NCI-H1048 (cell line): ENCODE measurements at places on chromosomes 11 and 22.

DNA sequence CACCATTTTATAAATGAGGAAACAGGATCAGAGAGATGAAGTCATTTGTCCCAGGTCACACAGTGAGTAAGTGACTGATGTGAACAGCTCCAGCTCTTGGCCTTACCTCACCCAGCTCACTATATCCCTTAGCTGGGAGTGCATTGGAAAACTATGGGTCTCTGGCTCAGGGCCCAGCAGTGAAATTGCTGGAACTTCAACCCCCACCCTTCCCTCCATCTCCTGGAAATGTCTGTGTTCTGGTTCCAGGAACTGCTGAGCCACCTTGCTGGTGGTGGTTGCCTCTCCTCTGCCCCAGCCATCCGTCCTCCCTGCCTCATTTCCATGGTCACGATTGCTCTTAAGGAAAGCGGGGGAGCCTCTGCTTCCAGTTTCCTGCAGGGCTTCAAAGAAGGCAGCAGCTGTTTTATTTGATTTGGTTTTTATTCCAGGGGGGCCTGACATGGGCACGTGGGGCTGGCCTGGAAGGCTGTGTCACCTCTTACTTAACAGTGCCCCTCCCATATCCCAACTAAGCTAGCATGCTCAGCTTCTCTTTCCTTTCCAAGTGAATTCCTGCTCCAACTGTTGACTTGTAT is 46.2 kb upstream of the CSTF3 start:
- no peak for DNase-seq

DNA sequence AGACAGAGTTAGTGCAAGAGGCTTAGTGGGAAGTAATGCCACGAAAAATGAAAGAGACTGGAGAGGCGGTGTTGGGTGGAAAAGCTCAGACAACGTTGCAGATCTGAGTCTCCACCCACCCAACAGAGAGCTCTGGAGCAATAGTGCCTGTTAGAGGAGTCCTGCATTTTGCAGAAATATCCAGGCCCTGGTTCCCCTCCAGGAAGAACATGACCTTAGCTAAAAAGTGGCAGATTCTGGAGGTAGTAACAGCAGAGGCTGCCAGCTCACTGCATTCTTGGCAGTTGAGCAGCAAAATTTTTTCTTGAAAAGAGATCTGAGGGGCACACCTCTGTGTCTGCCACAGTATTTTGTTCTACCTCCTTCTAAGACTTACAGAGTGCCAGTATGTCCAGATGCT is 27.7 kb upstream of the BIRC3 start:
- DNase-seq, result no peak

- DNase-seq, result no peak
Observed at GRCh38 chr11:10930224-10930971, 72.5 kb upstream of the ZBED5 start.

GRCh38 chr11:60018058-60018457 is 1.1 kb downstream of the OOSP4B start:
- DNase-seq, result no peak

DNA sequence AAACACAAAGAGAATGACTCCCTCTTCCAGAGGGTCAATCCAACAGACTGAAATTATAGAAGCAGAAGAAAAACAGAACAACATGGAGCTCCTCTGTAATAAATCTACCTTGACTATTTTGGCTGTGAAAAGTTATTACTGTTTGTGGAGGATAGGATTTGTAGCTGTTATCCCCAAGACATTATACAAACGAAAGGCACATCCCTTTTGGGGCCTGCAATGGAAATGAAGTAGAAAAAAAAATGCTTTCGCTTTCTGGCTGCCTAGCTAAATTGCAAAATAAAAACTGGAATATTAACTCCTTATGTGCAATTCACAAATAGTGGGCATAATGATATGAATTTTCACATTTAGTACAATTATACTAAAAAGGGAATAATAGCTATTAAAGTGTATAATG is 123.8 kb upstream of the CCDC179 start:
- DNase-seq, result no peak

GRCh38 chr22:47406180-47406834 is 643.9 kb downstream of the TBC1D22A start:
- no peak for DNase-seq

GRCh38 chr22:30279046-30279788 is 10.1 kb downstream of the CASTOR1 start:
- no peak for DNase-seq

- DNase-seq, result no peak
Observed at GRCh38 chr22:23250056-23250784, 69.9 kb downstream of the BCR start.

DNA sequence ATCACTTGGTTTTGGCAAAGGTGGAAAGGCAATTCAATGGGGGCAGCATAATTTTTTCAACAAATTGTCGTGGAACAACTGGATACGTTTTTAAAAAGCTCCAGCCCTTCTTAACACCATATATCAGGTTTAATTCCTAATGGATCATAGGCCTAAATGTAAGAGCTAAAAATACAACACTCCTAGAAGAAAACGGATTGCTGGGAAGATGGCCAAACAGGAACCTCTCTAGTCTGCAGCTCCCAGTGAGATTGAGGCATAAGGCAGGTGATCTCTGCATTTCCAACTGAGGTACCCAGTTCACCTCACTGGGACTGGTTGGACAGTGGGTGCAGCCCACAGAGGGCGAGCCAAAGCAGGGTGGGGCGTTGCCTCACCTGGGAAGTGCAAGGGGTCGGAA is 32.4 kb upstream of the SCGB1D1 start:
- DNase-seq, result no peak

DNA sequence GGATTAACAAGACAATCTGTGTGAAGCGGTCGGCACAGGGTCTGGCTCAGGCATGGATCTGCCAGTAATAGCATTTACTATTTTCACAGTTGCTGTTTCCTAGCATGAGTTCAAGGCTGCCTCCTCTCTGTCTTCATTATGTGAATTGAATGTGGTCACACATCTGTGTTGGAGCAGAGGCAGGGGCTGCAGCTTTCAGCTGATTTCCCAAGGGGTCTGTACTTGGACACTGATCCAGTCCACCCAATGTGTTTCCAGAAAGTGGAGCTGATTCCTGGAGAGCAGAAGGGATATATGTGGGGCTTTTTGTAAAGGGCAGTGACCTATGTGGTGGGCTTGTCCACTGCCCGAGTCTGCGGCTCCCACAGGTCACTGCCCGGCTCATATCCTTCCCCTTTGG is 3.5 kb upstream of the CELSR1 start:
- DNase-seq, result no peak

GRCh38 chr22:26669060-26669481 is 11.7 kb downstream of the MIAT start:
- no peak for DNase-seq

- DNase-seq, result no peak
Observed at GRCh38 chr11:118046051-118046963, 30.6 kb upstream of the TMPRSS4 start.

DNA sequence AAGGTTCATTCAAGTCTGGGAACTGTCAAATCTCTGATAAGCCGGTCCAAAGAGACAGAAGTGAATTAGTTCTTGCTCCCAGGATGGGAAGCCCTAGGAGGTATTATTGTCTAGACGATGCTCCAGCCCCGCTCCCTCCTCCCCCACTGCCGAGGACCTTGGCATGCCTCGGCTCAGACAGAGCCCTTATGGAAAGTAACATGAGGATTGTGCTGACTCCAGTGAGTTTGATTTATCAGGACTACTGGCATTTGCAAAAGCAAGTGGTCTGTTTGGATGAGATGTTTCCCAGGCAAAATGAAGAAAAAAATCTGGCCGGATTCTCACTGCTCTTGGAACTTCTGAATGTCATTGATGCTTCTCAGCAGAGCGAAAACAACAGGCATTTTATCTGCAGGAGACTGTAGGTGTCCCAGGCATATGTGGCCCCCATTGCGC is 341.0 kb downstream of the ETS1 start:
- DNase-seq, result no peak

GRCh38 chr11:34826384-34826726 is 89.8 kb downstream of the APIP start:
- no peak for DNase-seq

GRCh38 chr11:68843052-68843561 is 1.4 kb upstream of the CPT1A start:
- DNase-seq, result no peak

DNA sequence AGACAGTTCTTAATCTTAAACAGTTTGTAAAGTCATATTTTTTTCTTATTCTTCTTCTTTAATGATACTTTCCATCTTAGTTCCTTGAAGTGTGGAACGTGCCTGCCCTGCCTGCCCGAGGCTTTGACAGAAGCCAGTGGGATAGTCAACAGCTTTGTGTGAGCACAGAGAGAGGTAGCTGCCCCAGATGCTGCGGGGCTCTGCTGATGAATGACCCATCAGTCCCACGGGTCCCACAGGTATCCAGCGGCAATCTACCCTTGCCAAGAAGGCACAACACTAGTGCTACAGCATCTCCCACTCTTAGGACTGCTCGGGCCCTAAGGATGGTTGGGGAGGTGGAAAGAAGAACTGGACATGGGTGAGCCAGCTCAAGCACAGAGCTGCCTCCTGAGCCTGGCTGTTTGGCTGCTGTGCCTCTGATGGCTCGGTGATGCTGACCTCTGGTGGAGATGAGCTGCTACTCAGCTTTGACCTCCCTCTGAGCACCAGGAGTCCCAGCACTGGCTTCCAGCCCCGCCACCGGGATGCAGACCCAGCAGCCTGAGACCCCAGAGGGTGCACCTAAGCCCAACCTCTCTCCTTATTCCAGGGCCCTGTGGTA is 11.8 kb upstream of the APLNR start:
- DNase-seq, result no peak
